ENCODE measurements at places on chromosomes 4 and X. TPM values are rescaled to one million over a fixed set of nuclear protein-coding genes. Genes with fewer than 3 reads are reported as not detected.

GRCh38 chrX:68487924-68488323 lies 10.9 kb upstream of the YIPF6 start:
- no peak for DNase-seq

DNA sequence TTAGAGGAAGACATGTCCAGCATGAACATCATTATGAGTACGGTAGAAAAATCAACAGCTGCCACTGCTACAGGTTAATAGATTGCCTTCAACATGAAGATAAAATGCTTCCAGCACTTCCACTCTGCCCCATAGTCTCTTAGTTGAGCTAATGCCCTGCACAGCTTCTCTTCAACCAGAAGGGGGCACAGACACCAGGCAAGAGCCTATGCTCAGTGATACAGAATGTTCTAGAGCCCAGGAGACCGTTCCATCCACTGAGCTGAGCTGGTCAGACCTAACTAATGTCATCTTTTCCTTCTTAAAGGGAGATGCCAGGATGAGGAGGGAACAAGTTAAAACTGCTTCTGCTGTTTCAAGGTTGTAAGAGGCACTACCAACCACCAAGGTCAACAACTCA lies 42.2 kb downstream of the SMIM10L2A start:
- DNase-seq = no peak

GRCh38 chr4:90137555-90137954 lies 10.4 kb downstream of the CCSER1 start:
- DNase-seq = no peak

- no peak for DNase-seq
Observed at GRCh38 chrX:9542761-9543111, 77.9 kb downstream of the TBL1X start.

DNA sequence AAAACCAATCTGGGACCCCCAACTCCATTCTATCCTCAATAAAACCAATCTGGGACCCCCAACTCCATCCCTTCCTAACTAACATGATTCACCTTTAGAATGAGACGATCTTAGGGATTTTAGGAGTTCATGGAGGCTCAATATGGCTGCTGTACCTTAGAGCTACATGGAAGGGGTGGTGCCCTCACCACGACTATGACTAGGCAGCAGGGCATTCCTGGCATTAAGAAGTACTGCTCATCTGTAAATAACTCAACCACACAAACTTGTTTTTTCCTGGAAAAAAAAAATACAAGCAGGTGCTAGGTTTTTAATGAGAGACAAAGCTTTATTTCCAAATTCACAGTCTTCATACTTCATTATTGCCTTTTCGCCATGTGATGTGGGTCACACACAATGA lies 346.5 kb upstream of the FAT1 start:
- DNase-seq = no peak

The GAGE12F gene
- not detected for polyA plus RNA-seq

DNA sequence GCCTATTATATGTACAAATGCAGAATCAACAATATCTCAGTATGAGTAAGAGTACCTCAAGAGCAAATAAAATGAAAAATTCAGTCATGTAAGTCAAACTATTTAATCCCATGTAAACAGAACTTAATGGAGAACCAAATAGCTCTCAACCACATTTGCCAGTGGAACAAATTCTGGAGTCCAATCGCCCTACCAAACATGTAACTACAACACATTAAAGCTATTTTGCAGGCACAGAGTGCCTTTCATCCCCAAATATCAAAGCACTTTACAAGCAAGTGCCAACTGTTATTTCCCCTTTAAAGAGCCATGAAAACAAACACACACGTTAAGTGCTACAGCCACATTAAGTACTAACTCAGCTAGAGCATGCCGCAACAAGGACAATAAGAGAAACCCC lies 51.3 kb downstream of the PCDH19 start:
- no peak for DNase-seq

The ADGRL3 gene
- not detected for polyA plus RNA-seq

DNA sequence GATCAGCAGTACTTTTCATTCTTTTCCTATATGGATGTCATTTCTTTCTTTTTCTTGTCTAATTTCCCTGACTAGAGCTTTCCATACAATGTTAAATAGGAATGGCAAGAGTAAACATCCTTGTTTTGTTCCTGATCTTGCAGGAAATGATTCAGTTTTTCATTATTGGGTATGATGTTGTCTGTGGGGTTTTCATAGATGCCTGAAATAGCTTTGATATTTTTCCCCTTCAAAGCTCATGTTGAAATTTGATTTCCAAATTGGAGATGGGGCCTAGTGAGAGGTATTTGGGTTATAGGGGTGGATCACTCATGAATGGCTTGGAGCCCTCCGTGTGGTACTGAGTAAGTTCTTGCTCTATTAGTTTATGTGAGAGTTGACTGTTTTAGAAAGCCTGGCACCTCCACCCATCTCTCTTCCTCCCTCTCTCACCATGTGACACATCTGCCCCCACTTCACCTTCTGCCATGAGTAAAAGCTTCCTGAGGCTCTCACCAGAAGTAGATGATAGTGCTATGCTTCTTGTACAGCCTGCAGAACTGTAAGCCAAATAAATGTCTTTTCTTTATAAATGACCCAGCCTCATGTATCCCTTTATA lies 22.3 kb upstream of the VSIG1 start:
- no peak for DNase-seq

- DNase-seq = no peak
Observed at GRCh38 chrX:135410861-135411627, 10.7 kb upstream of the SMIM10L2A start.

DNA sequence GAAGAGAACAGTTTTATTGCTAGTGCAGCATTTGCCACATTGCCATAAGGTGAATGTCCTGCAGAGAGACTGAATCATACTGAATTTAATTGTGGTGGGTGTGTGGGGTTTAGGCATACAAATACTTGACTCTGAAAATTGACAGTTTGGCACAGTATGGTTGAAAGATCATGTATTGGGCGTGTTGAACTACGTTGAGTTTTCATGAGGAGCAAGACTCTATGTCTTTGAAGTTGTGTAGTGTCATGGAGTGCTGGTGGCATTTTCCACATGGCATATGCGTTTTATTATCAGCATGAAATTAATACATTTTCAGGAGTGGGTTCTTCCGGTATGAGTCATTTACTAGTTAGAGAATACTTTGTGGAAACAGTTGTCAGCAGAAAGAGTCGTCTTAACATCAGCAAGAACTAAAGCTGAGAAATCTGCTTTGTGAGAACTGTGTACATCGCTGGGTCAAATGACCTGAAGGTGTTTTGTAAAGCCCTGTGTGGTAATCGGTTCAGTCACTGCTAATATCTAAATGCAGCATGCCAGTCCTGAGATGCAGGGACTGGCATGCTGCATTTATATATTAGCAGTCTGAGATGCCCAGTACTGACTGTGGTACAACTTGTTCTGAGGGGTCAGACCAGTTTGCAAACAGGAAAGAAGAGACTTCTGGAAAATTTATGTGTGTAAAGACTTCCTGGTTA lies 50.3 kb downstream of the ARHGAP10 start:
- no peak for DNase-seq

The PRPS1 gene
- polyA plus RNA-seq = 55.4 TPM

- no peak for DNase-seq
Observed at GRCh38 chrX:1389993-1390285, 2.0 kb downstream of the SLC25A6 start.

DNA sequence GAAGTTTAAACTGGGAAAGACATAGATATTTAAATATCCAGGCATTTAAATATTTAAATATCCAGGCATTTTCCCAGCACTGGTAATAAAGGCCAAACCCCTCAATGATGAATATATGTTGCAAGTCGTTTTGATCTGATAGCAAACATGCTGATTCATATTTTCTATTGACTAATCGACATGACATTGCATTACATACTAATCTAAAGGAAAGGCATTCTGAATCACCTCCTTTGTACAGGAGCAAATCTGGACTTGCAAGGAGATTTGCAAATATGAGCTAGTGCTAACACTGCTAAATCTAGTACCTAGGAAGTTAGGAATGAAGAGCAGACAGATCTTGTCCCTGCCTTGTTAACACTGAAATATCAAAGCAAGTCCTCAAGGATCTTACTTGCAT lies 207.3 kb downstream of the SLC7A11 start:
- no peak for DNase-seq

The SOWAHD gene
- polyA plus RNA-seq = 18.6 TPM

Measured in naive B cell (primary cell).